ENCODE measurements at places on chromosomes 2 and 18.

DNA sequence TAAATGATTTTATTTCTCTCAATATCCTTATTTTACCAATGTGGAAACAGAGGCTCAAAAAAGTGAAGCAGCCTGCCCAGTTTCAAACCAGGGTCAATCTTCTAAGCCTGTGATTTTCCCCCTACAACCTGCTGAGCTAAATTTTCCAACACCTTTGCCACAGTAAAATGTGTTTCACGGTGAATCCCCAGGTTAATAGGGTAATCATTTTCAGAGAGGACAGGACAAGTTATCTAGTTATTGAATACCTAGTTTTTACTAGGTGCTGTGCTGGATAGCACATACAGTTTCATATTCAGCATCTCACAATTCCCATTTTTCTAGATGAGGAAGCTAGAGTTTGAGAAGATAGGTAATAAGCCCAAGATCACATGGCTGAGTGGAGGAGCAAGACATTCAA, 236.6 kb downstream of the PTH2R start:
- no peak for ATAC-seq

DNA sequence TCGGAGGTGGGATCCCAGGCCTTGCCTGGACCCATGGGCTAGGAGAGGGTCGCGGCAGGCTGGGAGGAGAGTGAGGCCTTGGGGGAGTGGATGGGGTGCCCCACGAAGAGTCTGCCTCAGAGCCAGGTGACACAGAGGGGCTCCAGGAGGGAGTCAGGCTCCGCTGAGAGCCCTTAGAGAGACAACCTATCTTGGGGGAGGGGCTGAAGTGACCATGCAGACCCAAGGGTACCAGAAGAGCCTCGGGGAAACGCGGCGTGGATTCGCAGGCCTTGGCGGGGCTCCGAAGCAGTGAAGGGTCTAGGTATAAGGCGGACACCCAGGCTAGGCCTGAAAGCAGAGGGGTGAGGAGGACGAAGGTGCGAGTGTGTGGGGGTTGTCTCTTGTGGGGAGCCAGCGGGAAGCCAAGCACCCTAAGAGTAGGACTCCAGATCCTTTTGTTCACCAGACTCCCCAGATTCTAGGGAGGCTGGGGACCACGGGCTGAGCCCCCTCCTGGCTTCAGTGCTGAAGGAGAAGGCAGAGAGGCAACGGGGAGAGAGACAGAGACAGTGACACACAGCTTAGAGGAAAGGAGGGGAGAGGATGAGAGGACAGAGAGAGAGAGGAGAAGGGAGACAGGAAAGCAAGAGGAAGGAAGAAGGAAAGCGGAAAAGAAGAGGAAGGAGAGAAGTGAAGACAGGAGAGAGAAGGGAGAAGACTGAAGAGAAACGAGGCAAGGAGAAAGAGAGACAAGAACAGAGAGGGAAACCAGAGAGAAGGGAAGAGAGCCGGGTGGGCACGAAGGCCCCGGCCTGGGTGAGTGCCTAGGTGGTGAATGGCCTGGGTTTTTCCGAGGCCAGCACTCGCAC, 1.1 kb upstream of the HOXD11 start:
- ATAC-seq = no peak

DNA sequence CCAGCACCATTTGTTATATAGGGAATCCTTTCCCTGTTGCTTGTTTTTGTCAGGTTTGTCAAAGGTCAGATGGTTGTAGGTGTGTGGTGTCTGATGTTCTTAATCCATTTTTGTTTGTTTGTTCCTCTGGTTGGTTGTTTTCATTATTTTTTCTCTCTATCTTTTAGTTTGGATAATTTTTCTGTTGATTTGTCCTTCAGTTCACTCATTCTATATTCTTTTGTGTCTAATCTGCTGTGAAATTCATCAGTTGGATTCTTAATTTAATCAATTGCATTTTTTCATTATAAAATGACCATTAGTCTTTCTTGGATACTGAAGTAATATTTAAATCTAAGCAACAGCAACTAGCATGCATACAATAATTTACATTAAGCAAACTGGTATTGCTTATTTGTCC, 206.7 kb upstream of the TRIB2 start:
- no peak for ATAC-seq

- no peak for ATAC-seq
Observed at GRCh38 chr2:132863961-132864360, 194.0 kb upstream of the LYPD1 start.

GRCh38 chr2:23549051-23549450, 164.1 kb downstream of the KLHL29 start:
- ATAC-seq = no peak

GRCh38 chr18:50633992-50634391, 74.1 kb downstream of the MAPK4 start:
- no peak for ATAC-seq
